ENCODE measurements at places on chromosomes 7 and 10. TPM values are rescaled to one million over a fixed set of nuclear protein-coding genes. Genes with fewer than 3 reads are reported as not detected.

OPN1SW gene
- not detected for total RNA-seq

HYAL4 gene
- not detected for total RNA-seq

PILRA gene
- 18.8 TPM for total RNA-seq

VPS37D gene
- total RNA-seq: 13.2 TPM

ZNF25 gene
- 10.8 TPM for total RNA-seq

CPA2 gene
- total RNA-seq: not detected

CPEB3 gene
- 7.4 TPM for total RNA-seq

PLEKHS1 gene
- total RNA-seq: 0.41 TPM

SLC18A3 gene
- total RNA-seq: not detected

RHOBTB1 gene
- total RNA-seq: 14.6 TPM

GIMAP4 gene
- total RNA-seq: 61.4 TPM

HACD1 gene
- total RNA-seq: 11.6 TPM

SEC31B gene
- 10.6 TPM for total RNA-seq

SPDYE6 gene
- total RNA-seq: not detected

TCF7L2 gene
- total RNA-seq: 32.4 TPM

PTPRZ1 gene
- 0.98 TPM for total RNA-seq

IDI2 gene
- total RNA-seq: not detected

CRPPA gene
- total RNA-seq: 5.9 TPM

DPP6 gene
- total RNA-seq: 1.8 TPM

TMEM184A gene
- 11.0 TPM for total RNA-seq

CLRN3 gene
- 9.4 TPM for total RNA-seq

NODAL gene
- not detected for total RNA-seq

CDHR1 gene
- 1.1 TPM for total RNA-seq

MUC3A gene
- total RNA-seq: 39.1 TPM

AP4M1 gene
- total RNA-seq: 22.8 TPM

THSD7A gene
- total RNA-seq: 24.3 TPM

INSYN2A gene
- total RNA-seq: 0.28 TPM

WIPF3 gene
- 4.5 TPM for total RNA-seq

ZNF736 gene
- 24.5 TPM for total RNA-seq
